CD4-positive, alpha-beta T cell (primary cell): ENCODE measurements at places on chromosomes 11 and 22. TPM values are rescaled to one million over a fixed set of nuclear protein-coding genes. Genes with fewer than 3 reads are reported as not detected.

DNA sequence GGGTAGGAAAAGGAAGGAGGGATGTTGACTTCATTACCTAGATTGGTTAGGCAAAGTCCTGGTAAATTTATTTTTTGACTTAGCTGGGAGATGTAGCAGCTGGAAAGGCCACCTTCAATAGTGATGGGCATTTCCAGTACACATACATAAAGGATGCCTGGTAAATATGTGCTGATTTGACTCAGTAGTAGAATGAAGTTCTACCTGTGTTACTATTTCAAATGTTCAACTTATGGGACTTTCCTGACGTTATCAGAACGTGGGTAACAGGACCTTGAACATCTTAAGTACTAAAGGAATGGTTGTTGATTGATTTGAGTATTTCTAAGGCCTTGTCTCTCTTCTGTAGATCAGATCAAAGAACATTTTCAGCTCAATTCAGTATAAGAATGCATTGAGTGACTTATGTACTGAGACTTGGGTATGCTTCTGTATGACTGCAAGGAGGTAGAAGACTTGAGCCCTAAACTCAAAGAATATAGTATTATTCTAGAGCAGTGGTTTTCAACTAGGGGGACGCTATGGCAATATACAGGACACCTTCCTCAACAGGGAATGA lies 27.1 kb downstream of the RNF121 start:
- no peak for DNase-seq

DNA sequence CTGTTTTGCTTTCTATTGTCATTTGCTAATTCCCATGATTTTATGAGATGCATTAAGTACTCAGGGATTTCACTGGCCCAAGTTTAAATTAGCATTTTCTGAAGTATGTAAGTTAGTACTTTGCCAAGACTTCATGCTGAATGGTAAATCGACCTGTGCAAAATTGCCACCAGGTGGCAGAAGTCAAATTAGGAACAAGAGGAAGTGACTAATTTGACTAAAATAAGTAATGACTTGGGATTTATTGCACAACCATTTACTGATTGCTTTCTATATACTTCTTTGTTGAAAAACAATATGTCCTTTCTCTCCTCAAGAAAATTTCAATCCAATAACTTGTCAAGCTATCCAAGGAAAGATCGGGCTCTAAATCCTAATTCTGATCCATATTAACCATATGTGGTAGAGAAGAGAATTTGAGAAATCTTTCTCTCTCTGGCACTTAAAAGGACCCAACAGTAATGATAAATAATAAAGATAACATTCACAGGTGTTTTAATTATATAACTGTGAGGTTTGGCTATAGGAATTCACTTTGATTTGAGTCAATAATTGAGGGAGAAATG lies 253.7 kb upstream of the CHORDC1 start:
- DNase-seq = peak; percentile 7

GRCh38 chr22:37072673-37073072 lies 21.1 kb downstream of the KCTD17 start:
- no peak for DNase-seq

GRCh38 chr22:43275545-43276317 lies 67.4 kb downstream of the SCUBE1 start:
- no peak for DNase-seq

DNA sequence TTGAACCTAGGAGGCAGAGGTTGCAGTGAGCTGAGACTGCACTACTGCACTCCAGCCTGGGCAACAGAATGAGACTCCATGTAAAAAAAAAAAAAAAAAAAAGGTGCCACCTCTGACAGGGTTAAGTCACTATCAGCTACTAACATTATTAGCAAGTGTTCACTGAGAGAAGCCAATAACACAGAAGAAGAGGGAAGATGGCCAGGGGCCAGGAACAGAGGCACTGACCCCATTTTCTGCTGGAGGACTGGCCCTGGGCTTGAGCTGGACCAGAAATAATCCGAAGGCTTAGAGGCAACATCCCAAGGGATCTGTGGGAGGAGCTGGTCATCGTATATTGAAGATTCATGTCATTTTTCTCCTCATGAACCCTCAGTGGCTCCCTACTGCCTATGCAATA lies 5.0 kb downstream of the SLC5A1 start:
- no peak for DNase-seq

- no peak for DNase-seq
Measured at GRCh38 chr11:130166457-130166784, 6.8 kb downstream of the ST14 start.

- no peak for DNase-seq
Measured at GRCh38 chr11:128420265-128420664, 167.1 kb downstream of the ETS1 start.

The ABCG4 gene
- total RNA-seq = not detected

DNA sequence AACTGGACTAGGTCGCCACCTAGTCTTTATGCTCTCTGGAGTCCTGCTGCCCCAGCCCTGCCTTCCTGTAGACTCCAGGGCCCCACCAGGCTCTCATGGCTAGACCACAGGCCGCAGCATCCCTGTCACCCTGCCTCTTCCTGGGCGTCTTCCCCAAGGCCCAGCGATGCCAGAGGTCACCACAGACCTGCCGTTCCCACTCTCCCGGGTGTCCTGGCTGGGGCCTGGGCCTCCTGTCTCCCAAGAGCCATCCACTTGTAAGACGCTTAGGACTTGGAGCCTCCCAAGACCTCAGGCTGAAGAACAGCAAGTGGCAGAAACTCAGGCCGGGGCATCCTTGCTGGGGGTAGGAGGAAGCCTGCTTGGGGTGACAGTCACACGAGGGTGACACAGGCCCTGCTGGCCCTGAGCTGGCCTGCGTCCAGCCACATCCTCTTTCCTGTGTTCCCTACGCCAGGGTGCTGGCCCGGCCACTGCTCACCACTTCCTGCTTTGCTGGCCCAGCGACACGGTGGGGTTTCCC lies 2.0 kb upstream of the TCIRG1 start:
- no peak for DNase-seq

DNA sequence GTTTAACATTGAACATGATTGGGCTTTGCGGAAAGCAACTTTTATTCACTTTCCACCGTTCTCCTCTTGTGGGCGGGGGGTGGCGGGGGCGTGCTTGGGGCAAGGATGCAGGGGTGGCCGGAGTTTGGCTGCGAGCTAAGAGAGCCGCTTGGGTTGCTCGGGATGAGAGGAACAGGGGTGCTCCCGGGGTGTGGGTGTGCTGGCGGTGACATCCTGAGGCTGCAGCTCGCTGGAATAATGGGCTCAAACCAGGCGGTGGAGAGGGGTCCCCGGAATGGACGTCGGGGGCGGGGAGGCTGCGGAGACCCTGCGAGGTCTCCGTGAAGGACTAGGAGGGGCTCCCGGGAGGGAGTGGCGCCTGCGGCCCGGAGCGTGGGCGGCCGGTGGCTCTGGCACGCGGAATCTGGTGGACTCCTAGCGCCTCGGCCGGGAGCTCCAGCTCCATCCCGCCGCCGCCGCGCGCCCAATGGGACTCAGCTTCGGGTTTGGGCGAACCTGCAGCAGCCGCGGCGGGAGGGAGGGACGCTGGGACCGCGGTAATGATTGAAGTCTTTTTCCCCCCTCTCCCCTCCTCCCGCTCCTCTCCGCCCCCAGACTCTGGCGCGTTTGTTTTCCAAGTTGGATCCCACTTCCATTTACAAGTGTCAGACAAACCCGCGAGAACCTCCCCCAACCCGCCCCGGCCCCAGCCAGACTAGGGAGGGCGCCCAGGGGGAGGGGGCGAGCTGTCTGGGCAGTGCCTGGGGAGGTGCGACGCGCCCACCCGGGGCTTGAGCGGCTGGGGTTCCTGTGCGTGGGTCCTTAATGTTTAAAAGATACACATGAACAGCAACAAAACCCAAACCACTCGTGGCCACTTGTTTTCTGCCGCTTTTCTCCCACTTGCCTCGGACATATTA lies 2.0 kb downstream of the FAT3 start:
- no peak for DNase-seq

GRCh38 chr11:31807799-31808667 lies 3.1 kb downstream of the PAX6 start:
- DNase-seq = no peak

The MAML2 gene
- total RNA-seq = 58.8 TPM

GRCh38 chr11:66880496-66881450 lies 23.9 kb downstream of the LRFN4 start:
- no peak for DNase-seq

GRCh38 chr11:76155500-76156227 lies 50.6 kb downstream of the WNT11 start:
- no peak for DNase-seq

The PLAAT2 gene
- total RNA-seq = 0.34 TPM

DNA sequence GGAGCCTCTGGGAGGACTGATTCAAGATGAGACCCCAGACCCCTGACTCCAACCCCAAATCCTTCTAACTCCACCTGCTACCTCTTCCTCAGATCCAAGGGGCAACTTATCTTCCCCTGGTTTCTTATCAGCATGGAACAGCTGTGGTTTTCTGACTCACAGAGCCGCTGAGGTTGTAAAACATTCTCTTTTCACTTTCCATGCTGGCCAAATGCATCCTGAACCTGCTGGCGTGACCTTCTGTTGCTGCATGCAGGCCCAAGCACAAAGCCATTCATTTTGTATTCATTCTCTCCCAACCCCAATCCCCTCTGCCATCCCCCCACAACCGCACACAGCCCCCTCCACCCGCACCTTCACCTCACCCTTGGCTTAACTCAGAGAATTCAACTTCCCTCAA lies 70.3 kb downstream of the SEZ6L start:
- no peak for DNase-seq

GRCh38 chr22:45998638-45999378 lies 21.8 kb upstream of the WNT7B start:
- no peak for DNase-seq

- DNase-seq = no peak
Measured at GRCh38 chr11:11706028-11706427, 84.2 kb upstream of the GALNT18 start.

- no peak for DNase-seq
Measured at GRCh38 chr11:111148953-111149352, 96.6 kb upstream of the POU2AF2 start.

- no peak for DNase-seq
Measured at GRCh38 chr11:107354780-107355179, 102.8 kb downstream of the CWF19L2 start.

The CDC42EP1 gene
- not detected for total RNA-seq

DNA sequence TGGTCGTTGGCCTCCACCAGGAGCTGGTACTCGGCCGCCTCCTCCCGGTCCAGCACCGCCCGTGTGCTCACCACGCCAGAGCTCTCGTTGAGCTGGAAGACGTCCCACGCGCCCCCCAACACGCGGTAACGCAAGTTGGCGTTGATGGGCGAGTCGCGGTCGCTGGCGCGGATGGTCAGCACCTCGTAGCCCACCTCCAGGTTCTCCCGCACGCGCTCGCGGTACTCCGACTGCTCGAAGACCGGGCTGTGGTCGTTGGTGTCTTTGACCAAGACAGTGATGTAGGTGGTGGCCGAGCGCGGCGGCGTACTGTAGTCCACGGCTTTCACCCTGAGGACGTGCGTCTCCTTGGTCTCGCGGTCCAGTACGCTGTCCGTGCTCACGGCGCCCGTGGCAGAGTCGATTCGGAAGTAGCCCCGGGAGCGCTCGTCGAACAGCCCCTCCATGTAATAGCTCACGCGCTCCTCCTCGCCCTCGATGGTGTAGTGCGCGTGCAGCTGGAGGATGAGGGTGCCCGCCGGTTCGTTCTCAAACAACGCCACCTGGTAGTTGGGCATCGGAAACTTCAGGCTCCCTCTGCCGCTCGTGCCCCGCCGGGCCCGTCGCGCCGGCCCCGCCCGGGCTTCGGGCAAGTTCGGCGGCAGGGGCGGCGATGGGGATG lies 1.4 kb downstream of the CELSR1 start:
- no peak for DNase-seq

GRCh38 chr11:70460964-70461363 lies 62.6 kb downstream of the CTTN start:
- no peak for DNase-seq

- no peak for DNase-seq
Measured at GRCh38 chr11:111309215-111309915, 11.0 kb downstream of the POU2AF3 start.
